Pancreas (tissue), 10 donors: ENCODE measurements at places on chromosomes 1 and 21.

GRCh38 chr1:94553323-94553730 lies 11.8 kb upstream of the F3 start:
- H3K36me3 ChIP-seq: no peaks in the 10 kb centered on the region
- no peak for DNase-seq
- H3K27me3 ChIP-seq: no peaks in the 10 kb centered on the region
- H3K4me3 ChIP-seq: no peak overlapping the region
- H3K4me1 ChIP-seq: peaks cover 34% of the 10 kb centered on the region

GRCh38 chr1:110783292-110783918 lies 89.5 kb upstream of the CD53 start:
- H3K4me3 ChIP-seq: no peak overlapping the region
- H3K4me1 ChIP-seq: no peaks in the 10 kb centered on the region
- H3K27ac ChIP-seq: no peak overlapping the region
- no peaks in the 10 kb centered on the region for H3K27me3 ChIP-seq

DNA sequence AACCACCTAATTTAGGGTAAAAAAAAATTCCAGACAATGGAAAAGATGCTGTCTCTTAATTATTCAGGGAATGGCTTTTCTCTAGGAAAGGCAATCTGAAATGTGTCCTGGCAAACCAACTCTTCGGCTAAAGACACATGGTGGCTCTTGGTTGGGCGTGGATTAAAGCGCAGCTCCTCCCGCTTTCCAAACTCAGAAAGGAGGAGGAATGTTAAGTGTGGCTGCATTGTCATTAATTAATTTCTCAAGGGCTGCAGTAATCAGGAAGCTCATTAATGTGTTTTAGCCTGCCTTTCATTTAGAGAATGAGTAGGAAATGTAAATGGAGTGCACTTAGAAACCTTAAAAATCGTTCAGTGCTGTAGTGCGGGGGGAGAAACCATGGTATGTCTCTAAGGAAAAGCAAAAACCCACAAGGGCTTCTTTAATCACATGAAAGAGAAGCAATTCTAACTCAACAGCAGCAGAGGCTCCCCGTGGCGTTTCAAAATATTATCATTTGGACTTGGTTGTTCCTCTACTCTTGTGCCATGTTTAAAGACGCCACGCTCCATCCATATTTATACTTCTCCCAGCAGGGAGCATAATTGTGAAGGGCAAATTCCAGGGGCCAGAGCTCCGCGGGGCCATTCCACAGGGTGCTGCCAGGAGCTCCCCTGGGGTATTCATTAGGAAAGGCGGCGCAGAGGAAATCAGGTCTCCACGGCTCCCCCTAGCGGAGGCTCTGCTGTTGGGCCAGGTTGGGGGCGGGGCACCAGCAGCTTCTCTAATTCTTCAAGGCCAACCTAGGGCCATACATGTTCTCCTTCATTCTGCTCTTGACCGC lies 91.9 kb upstream of the SSX2IP start:
- H3K27ac ChIP-seq: no peak overlapping the region
- H3K4me3 ChIP-seq: no peak overlapping the region
- no peaks in the 10 kb centered on the region for H3K36me3 ChIP-seq
- no peaks in the 10 kb centered on the region for H3K27me3 ChIP-seq

- no peak overlapping the region for H3K27ac ChIP-seq
- H3K36me3 ChIP-seq: no peaks in the 10 kb centered on the region
- H3K4me1 ChIP-seq: no peaks in the 10 kb centered on the region
- no peaks in the 10 kb centered on the region for H3K27me3 ChIP-seq
Observed at GRCh38 chr1:204873176-204873575, 2.5 kb downstream of the NFASC start.

- H3K27ac ChIP-seq: no peak overlapping the region
- H3K36me3 ChIP-seq: no peaks in the 10 kb centered on the region
- no peak for DNase-seq
- H3K27me3 ChIP-seq: no peaks in the 10 kb centered on the region
- no peaks in the 10 kb centered on the region for H3K4me1 ChIP-seq
Observed at GRCh38 chr1:58431901-58432620, 114.5 kb downstream of the OMA1 start.

DNA sequence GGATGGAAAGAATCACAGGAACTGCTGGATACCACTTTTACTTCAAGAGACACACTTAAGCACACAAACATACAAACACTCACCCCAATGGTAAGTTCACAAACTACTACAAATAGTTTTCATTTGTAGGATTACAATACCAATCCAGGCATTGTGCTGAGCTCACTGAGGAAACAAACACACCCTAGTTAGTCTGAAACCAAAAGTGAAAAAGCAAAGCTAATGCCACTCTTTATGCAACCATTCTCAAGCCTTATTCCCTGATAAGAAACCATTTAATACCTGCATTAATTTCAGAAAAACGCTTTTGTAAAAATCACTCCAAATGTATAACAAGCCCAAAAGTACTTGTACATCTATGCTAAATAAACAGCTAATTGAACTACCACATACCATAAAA lies 38.3 kb downstream of the RNF115 start:
- no peaks in the 10 kb centered on the region for H3K36me3 ChIP-seq
- H3K27ac ChIP-seq: no peak overlapping the region
- no peak for DNase-seq
- H3K4me1 ChIP-seq: peaks cover 22% of the 10 kb centered on the region

GRCh38 chr21:33691945-33692603 lies 49.8 kb downstream of the ITSN1 start:
- H3K4me3 ChIP-seq: no peak overlapping the region
- no peaks in the 10 kb centered on the region for H3K4me1 ChIP-seq
- H3K27ac ChIP-seq: no peak overlapping the region
- no peaks in the 10 kb centered on the region for H3K36me3 ChIP-seq

GRCh38 chr1:185850366-185850765 lies 116.2 kb downstream of the HMCN1 start:
- no peaks in the 10 kb centered on the region for H3K27me3 ChIP-seq
- H3K27ac ChIP-seq: no peak overlapping the region
- H3K4me1 ChIP-seq: no peaks in the 10 kb centered on the region
- no peak for DNase-seq
- H3K36me3 ChIP-seq: no peaks in the 10 kb centered on the region

DNA sequence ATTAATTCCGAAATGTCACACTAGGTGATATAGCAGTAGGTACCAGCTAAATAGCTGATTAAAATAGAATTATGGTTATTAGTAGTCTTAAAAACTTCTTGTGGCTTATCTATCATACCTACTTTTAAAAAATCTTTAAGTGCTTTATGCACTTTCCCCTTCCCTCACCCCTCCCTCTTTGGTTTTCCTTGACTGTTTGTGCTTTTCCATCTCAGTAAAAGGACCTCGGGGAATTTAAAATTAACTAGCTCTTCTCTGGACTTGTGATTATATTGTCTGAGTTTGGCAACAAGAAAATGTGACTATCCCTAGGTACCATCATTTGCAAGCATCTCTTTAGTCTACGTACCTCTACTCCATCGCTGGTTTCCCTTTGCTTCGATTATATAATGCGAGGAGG lies 11.2 kb downstream of the COX20 start:
- H3K27me3 ChIP-seq: no peaks in the 10 kb centered on the region
- no peak for DNase-seq
- peaks cover 47% of the 10 kb centered on the region for H3K36me3 ChIP-seq
- no peak overlapping the region for H3K4me3 ChIP-seq
- peaks cover 6% of the 10 kb centered on the region for H3K4me1 ChIP-seq
- H3K27ac ChIP-seq: no peak overlapping the region
